CD4-positive, CD25-positive, alpha-beta regulatory T cell (primary cell): ENCODE measurements at places on chromosomes 2 and 18. TPM values are rescaled to one million over a fixed set of nuclear protein-coding genes. Genes with fewer than 3 reads are reported as not detected.

M1AP gene
- total RNA-seq, result not detected

CIDEA gene
- total RNA-seq, result not detected

SRD5A2 gene
- total RNA-seq, result not detected

UGT1A8 gene
- total RNA-seq, result not detected

LIPG gene
- total RNA-seq, result not detected

HAAO gene
- not detected for total RNA-seq

CAPN14 gene
- 0.20 TPM for total RNA-seq

EPG5 gene
- total RNA-seq, result 49.8 TPM

COLEC11 gene
- not detected for total RNA-seq

- H3K27me3 ChIP-seq, result no peaks in the 10 kb centered on the region
- H3K36me3 ChIP-seq, result no peaks in the 10 kb centered on the region
- DNase-seq, result peak; percentile 55
- H3K4me1 ChIP-seq, result peaks cover 6% of the 10 kb centered on the region
- H3K27ac ChIP-seq, result no peak overlapping the region
Measured at GRCh38 chr2:127695491-127696472, 5.5 kb upstream of the SFT2D3 start.

DNA sequence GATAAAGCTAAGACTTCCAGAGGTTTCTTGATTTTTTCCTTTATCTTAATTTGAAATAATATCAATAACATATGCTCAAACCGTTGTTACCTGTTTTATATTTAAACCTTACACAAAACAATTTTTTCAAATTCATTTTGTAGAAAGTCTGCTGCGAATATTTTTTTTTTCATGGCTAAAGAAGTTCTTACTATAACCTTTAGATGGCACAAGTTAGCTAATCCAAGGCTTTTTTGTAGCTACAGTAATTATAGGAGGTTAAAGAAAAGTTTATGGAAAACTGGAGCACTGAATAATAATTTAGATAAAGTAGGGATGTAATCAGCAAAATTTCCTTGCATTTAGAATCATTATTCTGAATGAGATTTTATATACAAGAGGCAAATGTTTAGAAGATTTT, 78.0 kb upstream of the PNPT1 start:
- H3K4me3 ChIP-seq, result no peak overlapping the region
- no peaks in the 10 kb centered on the region for H3K4me1 ChIP-seq
- no peak for DNase-seq

DNA sequence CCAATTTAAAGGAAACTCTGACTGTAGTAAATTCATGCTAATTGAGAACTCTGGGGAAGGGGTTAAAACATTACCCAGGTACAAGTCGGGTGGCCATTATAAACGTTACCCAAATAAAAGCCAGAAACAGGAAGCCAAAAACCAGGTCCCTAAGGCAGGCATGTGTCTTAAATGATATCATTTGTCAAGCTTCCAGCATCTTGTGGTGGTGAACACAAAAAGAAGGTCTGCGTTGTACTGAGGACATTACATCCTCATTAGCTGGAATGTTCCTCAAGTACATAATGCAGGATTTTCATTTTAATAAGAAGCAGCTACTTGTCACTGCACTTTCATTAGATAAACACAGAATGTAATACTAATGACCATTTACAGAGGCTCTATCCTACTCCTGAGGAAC, 10.9 kb downstream of the PTGR3 start:
- no peaks in the 10 kb centered on the region for H3K27me3 ChIP-seq
- no peaks in the 10 kb centered on the region for H3K4me1 ChIP-seq
- DNase-seq, result no peak
- peaks cover 15% of the 10 kb centered on the region for H3K36me3 ChIP-seq
- no peak overlapping the region for H3K27ac ChIP-seq
- H3K4me3 ChIP-seq, result no peak overlapping the region

GRCh38 chr2:214628091-214628490, 181.4 kb downstream of the BARD1 start:
- H3K36me3 ChIP-seq, result no peaks in the 10 kb centered on the region
- H3K4me3 ChIP-seq, result no peak overlapping the region
- H3K27me3 ChIP-seq, result peaks cover 3% of the 10 kb centered on the region
- H3K27ac ChIP-seq, result no peak overlapping the region
- no peak for DNase-seq
- H3K4me1 ChIP-seq, result no peaks in the 10 kb centered on the region

- no peak overlapping the region for H3K27ac ChIP-seq
- no peaks in the 10 kb centered on the region for H3K36me3 ChIP-seq
- H3K4me3 ChIP-seq, result no peak overlapping the region
- no peaks in the 10 kb centered on the region for H3K27me3 ChIP-seq
Measured at GRCh38 chr18:14941256-14941655, 193.3 kb downstream of the ANKRD30B start.

DNA sequence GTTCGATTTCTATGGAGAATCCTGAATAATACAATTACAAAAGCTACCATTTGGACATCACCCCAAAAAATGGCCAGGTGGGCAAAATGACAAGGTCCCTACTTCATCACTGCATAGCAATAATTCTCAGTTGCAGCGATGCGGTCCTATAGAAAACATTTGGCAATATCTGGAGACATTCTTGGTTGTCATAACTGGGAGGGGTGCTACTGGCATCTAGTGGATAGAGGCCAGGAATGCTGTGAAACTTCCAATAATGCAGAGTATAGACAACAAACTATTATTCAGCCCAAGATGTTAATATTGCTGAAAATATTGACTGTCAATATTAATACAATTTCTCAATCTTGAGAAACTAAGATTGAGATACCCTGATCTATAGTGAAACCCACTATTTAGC, 637.8 kb upstream of the PKDCC start:
- no peaks in the 10 kb centered on the region for H3K36me3 ChIP-seq
- no peak overlapping the region for H3K4me3 ChIP-seq
- DNase-seq, result no peak
- no peak overlapping the region for H3K27ac ChIP-seq
- H3K4me1 ChIP-seq, result no peaks in the 10 kb centered on the region
- no peaks in the 10 kb centered on the region for H3K27me3 ChIP-seq

- H3K4me1 ChIP-seq, result peaks cover 75% of the 10 kb centered on the region
- DNase-seq, result no peak
- H3K27ac ChIP-seq, result peak overlapping the region; percentile 95
- peaks cover 23% of the 10 kb centered on the region for H3K36me3 ChIP-seq
- H3K4me3 ChIP-seq, result peak overlapping the region; percentile 100
Measured at GRCh38 chr2:234453216-234453615, 43.7 kb downstream of the ARL4C start.

GRCh38 chr18:76412010-76412817, 82.8 kb downstream of the ZNF516 start:
- no peaks in the 10 kb centered on the region for H3K36me3 ChIP-seq
- H3K4me3 ChIP-seq, result no peak overlapping the region
- no peak overlapping the region for H3K27ac ChIP-seq
- H3K4me1 ChIP-seq, result no peaks in the 10 kb centered on the region
- DNase-seq, result no peak
- no peaks in the 10 kb centered on the region for H3K27me3 ChIP-seq

GRCh38 chr2:223643309-223643708, 41.1 kb upstream of the SCG2 start:
- H3K36me3 ChIP-seq, result no peaks in the 10 kb centered on the region
- no peak overlapping the region for H3K4me3 ChIP-seq
- no peak for DNase-seq
- peaks cover 2% of the 10 kb centered on the region for H3K27me3 ChIP-seq
- H3K27ac ChIP-seq, result no peak overlapping the region

GRCh38 chr18:191725-192124, 33.4 kb downstream of the USP14 start:
- H3K27me3 ChIP-seq, result no peaks in the 10 kb centered on the region
- no peaks in the 10 kb centered on the region for H3K4me1 ChIP-seq
- no peak overlapping the region for H3K4me3 ChIP-seq
- H3K27ac ChIP-seq, result no peak overlapping the region
- DNase-seq, result no peak

DNA sequence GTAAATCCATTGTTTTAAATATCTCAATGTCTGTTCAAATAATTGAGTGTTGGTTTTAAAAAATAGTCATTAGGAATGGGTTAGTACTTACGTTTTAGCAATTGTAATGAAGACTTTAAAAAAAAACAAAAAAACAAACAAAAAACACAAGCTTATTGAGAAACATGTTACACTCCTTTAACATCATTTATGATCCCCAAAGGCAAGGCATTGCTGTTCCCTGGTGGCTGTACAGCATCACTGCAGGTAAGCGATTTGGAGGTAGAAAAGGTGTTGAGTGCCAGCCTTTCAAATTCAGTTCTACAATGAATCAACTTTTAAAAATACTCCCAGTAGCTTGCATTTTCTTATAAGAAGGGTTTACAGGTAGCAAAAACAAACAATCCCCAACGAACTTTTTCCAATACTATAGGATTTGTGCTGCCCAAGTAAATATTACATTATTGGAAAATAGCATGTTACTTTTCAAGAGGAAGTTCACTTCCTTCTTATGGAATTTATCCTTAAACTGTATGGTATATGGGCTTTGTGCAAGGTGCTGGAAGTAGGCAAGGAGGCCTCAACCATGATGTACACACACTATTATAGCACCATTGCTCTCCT, 27.5 kb downstream of the CNRIP1 start:
- H3K4me1 ChIP-seq, result no peaks in the 10 kb centered on the region
- no peak overlapping the region for H3K4me3 ChIP-seq
- H3K27me3 ChIP-seq, result peaks cover 3% of the 10 kb centered on the region
- H3K27ac ChIP-seq, result no peak overlapping the region
- peak; percentile 44 for DNase-seq
